ENCODE measurements at places on chromosomes 1 and 21.

DNA sequence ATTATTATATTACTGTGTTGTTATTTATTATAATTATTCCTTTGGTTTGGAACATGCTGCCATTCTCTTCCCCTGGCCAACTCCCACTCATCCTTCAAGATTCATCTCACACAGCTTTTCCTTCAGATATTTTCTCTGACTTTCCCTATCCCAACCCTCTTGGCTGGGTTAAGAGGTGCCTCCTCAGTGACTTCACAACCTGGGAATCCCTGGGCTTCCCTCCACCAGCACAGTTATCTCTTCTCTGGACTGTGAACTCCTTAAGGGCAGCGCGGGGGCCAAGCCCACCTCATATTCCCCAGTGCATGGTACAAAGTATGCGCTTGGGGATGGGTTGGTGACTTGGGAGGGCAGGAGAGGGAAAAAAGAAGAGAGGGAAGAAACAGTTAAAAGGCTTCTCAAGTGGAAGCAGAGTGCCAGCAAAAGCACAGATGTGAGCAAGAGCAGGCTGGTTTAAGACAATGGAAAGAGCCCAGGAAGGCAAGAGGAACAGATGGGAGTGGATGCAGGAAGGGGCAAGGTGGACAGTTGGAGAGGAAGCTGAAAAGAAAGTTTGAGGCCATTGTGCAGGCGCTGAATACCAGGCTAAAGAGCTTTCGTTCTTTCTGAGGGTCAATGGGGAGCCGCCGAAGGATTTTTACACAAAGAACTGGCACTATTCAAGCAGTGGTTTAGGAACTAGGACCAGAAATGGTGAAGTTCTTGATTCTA, 132.3 kb downstream of the BEND5 start:
- DNase-seq = no peak

GRCh38 chr1:3650248-3651025, 534 bp upstream of the WRAP73 start:
- DNase-seq = no peak

GRCh38 chr1:207362962-207363860, 41.7 kb downstream of the CD55 start:
- DNase-seq = peak; percentile 14

DNA sequence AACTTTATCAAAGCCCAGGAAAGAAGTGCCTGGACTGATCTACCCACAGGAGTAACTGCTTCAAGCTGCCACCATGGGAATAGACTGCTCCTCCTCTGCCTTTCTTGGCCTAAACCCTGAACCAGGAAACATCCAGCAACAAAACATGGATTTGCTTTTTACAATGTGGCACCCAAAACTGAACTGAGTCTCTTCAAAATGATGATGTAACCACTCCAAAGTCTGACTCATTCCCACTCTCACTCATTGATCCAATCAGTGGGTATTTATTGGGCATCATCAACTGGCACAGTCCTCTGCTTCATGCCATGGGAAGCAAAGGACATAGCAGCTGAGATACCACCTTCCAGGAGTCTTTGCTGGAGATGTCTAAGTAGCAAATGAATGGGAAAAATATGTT, 23.5 kb downstream of the CYP4A22 start:
- no peak for DNase-seq

DNA sequence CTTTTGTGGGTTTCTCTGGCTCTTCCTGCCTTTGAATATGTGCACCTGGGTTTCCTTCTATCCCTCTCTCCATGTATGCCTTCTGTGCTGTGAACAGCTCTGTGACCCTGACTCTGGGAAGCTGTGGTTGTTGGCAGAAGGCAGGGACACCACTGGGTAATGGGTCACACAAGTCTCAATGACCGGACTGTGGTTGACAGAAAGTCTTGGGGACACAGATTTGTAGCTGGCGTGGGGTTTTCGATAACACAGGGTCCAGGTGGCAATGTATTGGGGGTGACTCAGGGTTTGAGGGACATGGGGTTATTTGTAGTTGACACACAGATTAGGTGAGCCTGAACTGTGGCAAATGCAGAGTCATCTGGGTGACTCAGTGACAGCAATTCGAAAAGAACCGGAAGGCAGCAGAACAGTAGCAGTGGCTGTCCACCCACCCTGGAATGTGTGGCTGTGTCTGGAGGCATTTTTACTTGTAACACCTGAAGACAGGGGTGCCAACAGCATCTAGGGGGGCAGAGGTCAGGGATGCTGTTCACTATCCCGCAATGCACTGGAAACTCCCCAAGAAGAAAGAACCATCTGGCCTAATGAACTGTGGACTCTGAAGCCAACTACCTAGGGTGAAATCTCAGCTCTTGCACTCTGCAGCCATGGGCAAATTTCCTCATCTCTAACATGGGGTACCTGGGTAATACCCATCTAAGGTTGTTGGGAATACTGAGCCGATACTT, 13.0 kb upstream of the SLC6A9 start:
- peak; percentile 70 for DNase-seq

DNA sequence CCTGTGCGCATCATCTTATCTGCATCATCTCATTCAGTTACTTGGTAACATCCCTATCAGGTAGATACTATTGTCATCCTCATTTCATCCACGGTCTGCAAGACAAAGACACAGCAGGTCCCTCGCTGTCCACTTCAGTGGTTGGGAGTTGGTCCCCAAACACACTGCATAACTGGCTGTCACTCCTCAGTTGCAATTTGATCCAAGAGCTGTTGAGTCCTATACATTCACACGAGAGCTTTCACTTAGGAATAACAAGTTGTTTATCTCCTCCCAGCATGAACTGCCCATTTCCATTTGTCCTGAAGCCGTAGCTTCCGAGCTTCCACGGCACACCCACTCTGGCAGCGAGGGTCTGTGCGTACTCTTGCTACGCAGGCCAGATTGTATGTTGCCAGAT, 472.0 kb downstream of the CAMTA1 start:
- no peak for DNase-seq

DNA sequence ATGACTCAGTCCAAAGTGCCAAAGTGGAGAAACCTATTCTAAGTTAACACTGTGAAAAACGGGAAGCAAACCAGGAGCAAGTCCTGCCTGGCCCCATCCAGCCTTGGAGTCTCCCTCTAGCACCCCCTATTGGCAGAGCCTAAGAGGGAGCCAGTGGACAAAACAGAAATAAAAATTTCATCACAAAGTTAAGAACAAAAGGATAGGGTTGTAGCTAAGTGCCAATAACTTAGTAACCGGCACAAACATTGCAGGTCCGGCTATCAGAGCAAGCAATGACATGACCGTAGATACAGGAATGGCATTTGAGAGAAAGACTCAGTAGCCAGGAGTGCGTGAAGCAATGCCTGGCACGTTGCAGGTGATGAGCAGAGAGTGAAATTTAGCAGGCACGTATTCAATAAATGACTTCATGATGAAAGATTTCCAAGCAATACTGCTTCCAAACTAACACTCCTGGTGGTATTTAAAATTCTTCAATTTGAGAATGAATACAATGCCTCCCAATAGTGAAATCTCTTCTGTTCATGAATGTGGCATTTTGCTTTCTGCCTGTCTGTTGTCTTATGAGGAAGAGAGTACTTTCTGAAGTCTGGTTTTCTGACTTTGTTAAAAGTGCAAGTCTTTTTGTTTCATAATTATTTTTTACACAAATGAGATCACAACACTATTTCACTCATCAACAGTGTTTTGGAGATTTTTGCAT, 391.0 kb downstream of the OMA1 start:
- DNase-seq = peak; percentile 35

- DNase-seq = no peak
Measured at GRCh38 chr1:91850708-91851107, 35.2 kb downstream of the TGFBR3 start.

- peak; percentile 81 for DNase-seq
Measured at GRCh38 chr1:154353460-154353904, 28.2 kb downstream of the ATP8B2 start.

DNA sequence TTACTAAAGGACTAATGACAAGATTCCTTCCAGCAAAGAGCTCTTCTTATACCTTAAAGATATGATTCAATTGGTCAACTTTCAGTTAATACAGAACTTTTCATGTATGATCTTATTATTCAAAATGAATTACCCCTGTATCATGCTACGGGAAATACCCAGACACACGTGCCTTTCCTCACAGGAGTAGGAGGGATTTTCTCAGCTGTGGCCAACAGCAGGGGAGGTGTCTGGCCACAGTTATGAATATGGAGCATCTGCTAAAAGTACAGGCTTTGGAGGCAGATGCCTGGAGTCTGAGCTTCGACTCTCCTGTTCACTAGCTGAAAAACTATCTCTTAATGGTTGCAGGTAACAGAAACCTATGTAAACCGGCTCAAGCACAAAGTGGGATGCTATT, 53.6 kb downstream of the KIAA1614 start:
- DNase-seq = no peak

GRCh38 chr21:25313829-25314228, 293.5 kb downstream of the MRPL39 start:
- peak; percentile 56 for DNase-seq

DNA sequence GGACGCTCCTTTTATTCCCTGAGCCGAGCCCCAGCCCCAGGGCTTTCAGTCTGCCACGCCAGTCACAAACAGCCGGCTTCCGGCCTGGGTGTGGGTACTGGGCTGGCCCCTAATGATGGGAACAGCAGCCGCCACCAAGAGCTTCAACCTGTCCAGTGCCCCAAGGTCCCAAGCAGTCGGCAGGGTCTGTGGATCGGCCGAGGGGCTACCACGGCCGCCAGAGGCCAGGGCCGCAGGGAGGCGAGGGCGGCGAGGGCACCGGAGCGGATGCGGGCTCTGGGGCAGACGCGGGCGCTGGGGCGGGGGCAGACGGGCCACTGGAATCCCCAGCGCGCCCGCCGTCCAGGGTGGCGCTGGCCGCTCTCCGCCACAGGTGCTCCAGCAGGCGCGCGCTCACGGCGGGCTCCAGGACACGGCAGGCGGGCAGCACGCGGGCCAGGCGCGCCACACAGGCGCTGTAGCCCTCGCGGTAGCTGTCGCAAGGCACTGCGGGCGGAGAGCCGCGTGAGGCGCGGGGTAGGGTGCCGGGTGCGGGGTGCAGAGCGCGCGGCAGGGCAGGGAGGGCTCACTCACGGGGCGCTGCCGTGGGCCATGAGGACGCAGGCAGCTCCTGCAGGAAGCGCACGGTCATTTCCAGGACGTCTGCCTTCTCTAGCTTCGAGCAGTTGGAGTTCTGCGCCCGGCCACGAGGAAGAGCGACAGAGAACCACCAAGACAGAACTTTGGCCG, 887 bp downstream of the HES2 start:
- DNase-seq = peak; percentile 23
